ENCODE measurements at places on chromosomes 2 and 18. TPM values are rescaled to one million over a fixed set of nuclear protein-coding genes. Genes with fewer than 3 reads are reported as not detected.

Gene METTL8
- 11.4 TPM for total RNA-seq

Gene MROH2A
- total RNA-seq: not detected

Gene POTEE
- total RNA-seq: not detected

Gene MRO
- 0.49 TPM for total RNA-seq

Gene UGT1A3
- not detected for total RNA-seq

Gene RAPGEF4
- total RNA-seq: 2.0 TPM

DNA sequence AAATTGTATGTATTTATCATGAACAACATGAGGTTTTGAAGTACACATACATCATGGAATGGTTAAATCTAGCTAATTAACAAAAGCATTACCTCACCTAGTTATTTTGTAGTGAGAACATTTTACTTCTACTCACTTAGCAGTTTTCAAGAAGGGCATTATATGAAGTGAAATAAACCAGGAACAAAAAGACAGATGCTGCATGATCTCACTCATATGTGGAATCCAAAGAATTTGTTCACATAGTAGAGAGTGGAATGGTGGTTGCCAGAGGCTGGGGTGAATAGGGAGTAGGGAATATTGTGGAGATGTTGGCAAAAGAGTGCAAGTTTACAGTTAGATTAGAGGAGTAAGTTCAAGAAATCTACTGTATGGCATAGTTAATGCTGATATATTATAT, 292.0 kb downstream of the ASXL3 start:
- H3K4me3 ChIP-seq: no peak overlapping the region
- H3K27ac ChIP-seq: no peak overlapping the region
- H3K36me3 ChIP-seq: no peaks in the 10 kb centered on the region
- no peak for DNase-seq

GRCh38 chr2:15912203-15912602, 28.1 kb upstream of the MYCN start:
- H3K36me3 ChIP-seq: no peaks in the 10 kb centered on the region
- peak; percentile 54 for DNase-seq
- peaks cover 45% of the 10 kb centered on the region for H3K4me1 ChIP-seq
- H3K27ac ChIP-seq: no peak overlapping the region

GRCh38 chr2:15750822-15751329, 159.2 kb downstream of the DDX1 start:
- DNase-seq: no peak
- H3K27ac ChIP-seq: no peak overlapping the region
- peaks cover 7% of the 10 kb centered on the region for H3K4me1 ChIP-seq
- H3K36me3 ChIP-seq: no peaks in the 10 kb centered on the region
- H3K4me3 ChIP-seq: no peak overlapping the region

- H3K27me3 ChIP-seq: no peaks in the 10 kb centered on the region
- no peaks in the 10 kb centered on the region for H3K36me3 ChIP-seq
- no peak overlapping the region for H3K4me3 ChIP-seq
- peaks cover 5% of the 10 kb centered on the region for H3K4me1 ChIP-seq
Measured at GRCh38 chr2:8378016-8378810, 303.6 kb upstream of the ID2 start.

GRCh38 chr2:32820701-32821100, 126.1 kb upstream of the LTBP1 start:
- H3K4me3 ChIP-seq: no peak overlapping the region
- H3K27me3 ChIP-seq: no peaks in the 10 kb centered on the region
- H3K36me3 ChIP-seq: peaks cover 9% of the 10 kb centered on the region
- H3K4me1 ChIP-seq: peaks cover 16% of the 10 kb centered on the region
- no peak for DNase-seq
- H3K27ac ChIP-seq: no peak overlapping the region

DNA sequence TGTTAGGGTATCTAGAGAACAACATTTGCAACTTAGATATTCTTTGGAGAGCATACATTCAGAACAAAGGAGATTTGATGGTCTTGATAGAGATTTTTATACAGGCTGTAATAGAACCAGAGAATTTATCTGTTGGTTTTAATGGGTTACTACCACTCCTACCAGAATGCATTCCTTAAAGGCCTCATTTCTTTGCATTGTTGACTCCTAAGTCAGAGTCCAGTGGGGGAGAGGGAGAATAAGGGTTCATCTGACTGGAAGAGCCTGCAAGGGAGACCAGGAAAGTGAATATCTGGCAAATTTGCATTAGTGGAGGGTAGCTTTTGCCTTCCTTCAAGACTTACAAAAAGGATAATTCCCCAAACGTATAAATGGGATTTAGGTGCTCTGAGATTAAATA, 29.7 kb downstream of the AGPS start:
- no peak for DNase-seq
- H3K4me3 ChIP-seq: no peak overlapping the region
- no peaks in the 10 kb centered on the region for H3K27me3 ChIP-seq
- H3K27ac ChIP-seq: no peak overlapping the region
- peaks cover 9% of the 10 kb centered on the region for H3K4me1 ChIP-seq

GRCh38 chr2:48851161-48851560, 95.6 kb upstream of the LHCGR start:
- no peaks in the 10 kb centered on the region for H3K27me3 ChIP-seq
- H3K27ac ChIP-seq: no peak overlapping the region
- no peak for DNase-seq
- no peaks in the 10 kb centered on the region for H3K36me3 ChIP-seq
- no peak overlapping the region for H3K4me3 ChIP-seq
- no peaks in the 10 kb centered on the region for H3K4me1 ChIP-seq

DNA sequence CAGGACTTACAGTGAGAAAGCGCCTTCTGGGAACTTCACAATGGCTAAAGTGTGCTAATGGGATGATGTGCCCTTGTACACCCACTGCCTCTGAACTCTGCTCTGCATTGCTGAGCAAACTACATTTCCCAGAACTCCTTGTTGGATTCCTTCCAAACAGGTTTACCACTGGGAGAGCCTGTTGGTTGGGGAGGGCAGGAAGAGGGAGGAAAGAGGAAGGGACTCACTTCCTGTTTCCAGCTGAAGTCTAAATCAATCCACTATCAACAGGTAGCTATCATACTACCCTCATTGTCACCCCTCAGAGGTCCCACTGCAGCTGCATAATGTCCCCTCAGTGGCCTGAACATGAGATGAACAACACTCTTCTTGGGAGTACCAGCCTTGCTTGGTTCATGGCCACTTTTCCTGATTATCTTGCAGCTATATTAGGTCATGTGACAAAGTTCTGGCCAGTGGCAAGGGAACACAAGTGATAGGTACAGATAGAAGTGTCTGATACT, 109.7 kb downstream of the MSH2 start:
- H3K27ac ChIP-seq: no peak overlapping the region
- H3K27me3 ChIP-seq: no peaks in the 10 kb centered on the region
- no peaks in the 10 kb centered on the region for H3K4me1 ChIP-seq
- DNase-seq: no peak
- H3K4me3 ChIP-seq: no peak overlapping the region

DNA sequence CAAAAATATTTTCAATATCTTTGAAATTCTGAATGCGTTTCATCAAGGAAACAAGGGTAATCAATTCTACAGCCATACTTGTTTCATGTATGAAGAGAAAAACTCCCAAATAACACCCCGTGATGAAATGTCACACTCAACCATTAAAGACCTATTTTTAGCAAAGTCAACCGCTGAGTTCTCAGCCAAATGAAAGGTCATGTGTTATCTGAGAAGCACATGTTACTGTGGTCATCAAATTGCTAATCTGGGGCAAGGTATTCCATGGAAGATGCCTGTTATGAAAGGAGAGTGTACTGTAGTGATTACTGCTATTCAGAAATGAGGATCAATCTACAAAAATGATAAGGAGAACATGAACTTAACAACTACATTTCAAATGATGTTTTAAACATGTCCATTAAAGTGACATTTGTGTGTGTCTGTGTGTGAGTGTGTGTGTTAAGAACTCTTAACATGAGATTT, 126.7 kb downstream of the BCL2 start:
- DNase-seq: peak; percentile 55
- peaks cover 41% of the 10 kb centered on the region for H3K4me1 ChIP-seq
- H3K36me3 ChIP-seq: no peaks in the 10 kb centered on the region

DNA sequence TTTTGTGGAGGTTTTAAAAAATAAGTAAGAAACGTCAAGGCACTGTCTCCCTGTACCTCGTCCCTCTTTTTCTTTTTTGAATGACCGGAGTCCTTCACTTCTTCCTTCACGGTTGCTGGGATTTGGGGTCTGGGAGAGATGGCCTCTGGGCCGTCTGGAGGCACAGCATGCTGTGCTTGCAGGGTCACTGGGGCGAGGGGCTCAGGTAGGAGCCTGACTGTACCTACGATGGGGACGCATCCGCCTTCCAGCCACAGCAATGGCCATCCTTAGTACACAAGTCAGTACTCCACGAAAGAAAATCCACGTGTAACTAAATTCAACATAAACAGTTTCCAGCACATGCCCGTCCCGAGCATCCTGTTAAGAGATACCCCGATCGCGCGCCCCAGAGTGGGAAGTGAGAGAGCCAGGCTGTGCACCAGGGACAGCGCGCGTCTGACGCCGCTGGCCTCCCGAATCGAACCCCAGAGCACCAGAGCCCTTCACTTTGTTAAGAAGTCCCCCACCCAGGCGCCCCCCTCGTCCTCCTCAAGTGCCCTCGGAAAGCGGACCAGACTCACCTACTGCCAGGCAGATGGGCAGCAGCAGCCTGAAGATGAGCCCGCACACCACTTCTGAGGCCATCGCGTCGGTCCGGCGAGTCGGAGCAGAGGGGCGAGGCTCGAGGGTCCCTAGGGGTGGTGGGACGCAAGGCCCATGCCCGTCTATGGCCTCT, 1.2 kb downstream of the PIEZO2 start:
- H3K27me3 ChIP-seq: peaks cover 6% of the 10 kb centered on the region
- H3K4me3 ChIP-seq: peak overlapping the region; percentile 63
- H3K36me3 ChIP-seq: no peaks in the 10 kb centered on the region
- no peak for DNase-seq
- H3K27ac ChIP-seq: no peak overlapping the region
- peaks cover 6% of the 10 kb centered on the region for H3K4me1 ChIP-seq

GRCh38 chr2:36889795-36890194, 76.5 kb downstream of the STRN start:
- H3K36me3 ChIP-seq: peaks cover 18% of the 10 kb centered on the region
- no peak for DNase-seq
- no peaks in the 10 kb centered on the region for H3K27me3 ChIP-seq
- H3K4me1 ChIP-seq: no peaks in the 10 kb centered on the region
- H3K4me3 ChIP-seq: no peak overlapping the region

- H3K36me3 ChIP-seq: no peaks in the 10 kb centered on the region
- no peaks in the 10 kb centered on the region for H3K4me1 ChIP-seq
- H3K4me3 ChIP-seq: no peak overlapping the region
- no peaks in the 10 kb centered on the region for H3K27me3 ChIP-seq
- DNase-seq: no peak
- no peak overlapping the region for H3K27ac ChIP-seq
Measured at GRCh38 chr2:217147818-217148217, 288.0 kb upstream of the TNP1 start.

DNA sequence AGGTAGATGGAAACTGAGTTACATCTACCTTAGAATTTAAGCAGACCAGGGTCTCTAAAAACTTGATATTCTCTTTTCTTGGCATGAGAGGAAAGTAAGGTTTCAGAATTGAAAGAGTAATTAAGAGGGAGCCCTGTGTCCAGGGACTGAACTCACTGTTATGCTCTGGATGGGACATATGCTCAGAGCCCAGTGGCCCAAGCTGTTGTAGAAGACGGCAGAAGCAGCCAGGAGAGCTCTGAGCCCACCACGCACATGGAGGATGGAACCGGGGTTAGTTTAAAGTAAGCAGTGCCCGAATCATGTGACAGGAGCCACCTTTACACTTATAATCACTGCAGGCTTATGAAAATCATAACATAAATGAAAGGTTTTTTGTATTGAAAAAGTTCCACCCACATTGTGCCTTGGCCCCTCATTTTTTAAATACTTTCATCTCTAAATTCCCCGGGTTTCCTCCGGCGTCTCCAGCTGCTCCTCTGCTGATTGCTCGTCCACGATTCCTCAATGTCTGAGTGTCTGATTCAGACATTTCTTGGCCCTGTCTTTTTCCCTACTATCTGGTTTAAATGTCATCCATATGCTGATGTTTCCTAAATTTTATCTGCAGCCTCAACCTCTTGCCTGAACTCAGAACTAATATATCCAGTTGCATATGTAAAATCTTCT, 36.1 kb upstream of the SPTBN1 start:
- no peak overlapping the region for H3K4me3 ChIP-seq
- no peaks in the 10 kb centered on the region for H3K27me3 ChIP-seq
- peak overlapping the region; percentile 13 for H3K27ac ChIP-seq

GRCh38 chr18:22933966-22934423, 867 bp downstream of the RBBP8 start:
- no peaks in the 10 kb centered on the region for H3K36me3 ChIP-seq
- H3K4me1 ChIP-seq: no peaks in the 10 kb centered on the region
- H3K27ac ChIP-seq: peak overlapping the region; percentile 92
- H3K27me3 ChIP-seq: no peaks in the 10 kb centered on the region

DNA sequence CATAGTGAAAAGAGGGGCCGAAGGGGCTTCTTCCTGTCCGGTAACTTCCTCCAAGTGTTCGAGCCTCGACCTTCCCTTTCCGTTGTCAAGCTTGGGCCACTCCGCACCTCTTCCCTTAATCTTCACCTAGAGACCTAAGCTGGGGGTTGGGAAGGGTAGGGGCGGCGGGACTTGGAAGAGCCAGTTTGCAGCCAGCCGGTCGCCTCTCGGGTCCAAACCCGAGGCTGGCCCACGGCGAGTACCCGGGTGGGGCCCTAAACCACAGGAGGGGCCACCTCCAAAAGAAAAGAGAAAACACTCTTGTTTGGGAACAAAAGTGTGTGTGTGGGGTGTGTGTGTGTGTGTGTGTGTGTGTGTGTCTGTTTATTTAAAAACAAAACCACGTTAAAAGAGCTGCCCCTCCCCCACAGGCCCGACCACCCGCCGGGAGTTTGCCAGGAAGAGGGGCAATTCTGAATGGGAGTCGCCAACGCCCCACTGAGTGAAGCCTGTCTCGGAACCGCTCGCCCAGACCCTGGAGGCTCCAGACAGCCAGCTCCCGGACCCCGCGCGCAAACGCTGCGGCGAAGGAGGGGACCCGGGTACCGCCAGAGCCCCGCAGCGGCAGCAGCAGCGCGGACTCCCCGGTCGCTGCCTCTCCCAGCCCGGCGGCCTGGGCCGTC, 488 bp upstream of the RHOB start:
- peak overlapping the region; percentile 86 for H3K4me3 ChIP-seq
- H3K4me1 ChIP-seq: peaks cover 19% of the 10 kb centered on the region
- H3K27ac ChIP-seq: peak overlapping the region; percentile 87
- H3K27me3 ChIP-seq: no peaks in the 10 kb centered on the region
- DNase-seq: peak; percentile 32

- DNase-seq: no peak
- no peaks in the 10 kb centered on the region for H3K36me3 ChIP-seq
- no peaks in the 10 kb centered on the region for H3K27me3 ChIP-seq
- no peak overlapping the region for H3K27ac ChIP-seq
- H3K4me3 ChIP-seq: no peak overlapping the region
- H3K4me1 ChIP-seq: peaks cover 14% of the 10 kb centered on the region
Measured at GRCh38 chr2:120314690-120315366, 31.1 kb upstream of the INHBB start.

GRCh38 chr2:233901884-233902283, 15.3 kb upstream of the TRPM8 start:
- H3K27me3 ChIP-seq: no peaks in the 10 kb centered on the region
- no peak overlapping the region for H3K27ac ChIP-seq
- H3K4me3 ChIP-seq: no peak overlapping the region
- H3K36me3 ChIP-seq: no peaks in the 10 kb centered on the region
- H3K4me1 ChIP-seq: no peaks in the 10 kb centered on the region

All from gastrocnemius medialis (tissue), 4 donors.